Activated CD4-positive, alpha-beta memory T cell treated with anti-CD3 and anti-CD28 coated beads, Interleukin-2, amount 10 ng/mL, durations not matched to agents 7 days and 5 days (primary cell): ENCODE measurements at places on chromosomes 13 and 19.

DNA sequence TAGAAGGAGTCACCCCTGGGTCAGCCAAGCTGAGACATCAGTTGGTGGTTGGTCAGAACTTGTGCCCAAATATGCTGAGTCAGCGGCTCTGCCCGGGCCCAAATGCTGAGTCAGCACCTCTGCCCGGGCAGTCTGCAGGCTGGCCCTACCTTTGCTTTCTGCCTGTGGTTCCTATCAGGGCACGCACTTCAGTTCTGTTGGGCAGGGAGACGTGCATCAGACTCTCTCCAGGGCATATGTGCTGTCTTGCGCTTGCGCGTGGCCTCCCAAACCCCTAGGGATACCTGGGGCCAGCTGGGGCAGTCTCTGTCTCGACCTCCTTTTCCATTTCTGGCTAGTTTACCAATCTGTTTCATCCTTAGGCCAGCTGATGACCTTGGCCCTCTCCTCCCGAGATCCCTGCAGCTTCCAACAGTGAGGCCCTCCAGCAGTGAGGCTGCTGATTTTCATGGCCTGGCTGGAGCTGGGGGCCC is 24.4 kb upstream of the LDLR start:
- no peak for DNase-seq

GRCh38 chr19:41328842-41329225 is 18.9 kb downstream of the CCDC97 start:
- DNase-seq: no peak

- DNase-seq: no peak
Observed at GRCh38 chr19:41172297-41173164, 20.5 kb upstream of the CYP2S1 start.

- no peak for DNase-seq
Observed at GRCh38 chr19:37513397-37513796, 6.7 kb downstream of the ZNF793 start.

- no peak for DNase-seq
Observed at GRCh38 chr19:7216373-7216902, 77.8 kb downstream of the INSR start.
